Right lung (tissue), 10 donors: ENCODE measurements at places on chromosomes 5 and 9. TPM values are rescaled to one million over a fixed set of nuclear protein-coding genes. Genes with fewer than 3 reads are reported as not detected.

Gene RCL1
- polyA plus RNA-seq = 19.7 TPM

Gene TMEM252
- polyA plus RNA-seq = 2.2 TPM

Gene DMRTA1
- polyA plus RNA-seq = 2.5 TPM

Gene CBY3
- 0.49 TPM for polyA plus RNA-seq

Gene SOX30
- 0.18 TPM for polyA plus RNA-seq

Gene HMHB1
- polyA plus RNA-seq = not detected

Gene C9
- 0.15 TPM for polyA plus RNA-seq

Gene PTPRD
- 130 TPM for polyA plus RNA-seq

Gene GLRA1
- 0.09 TPM for polyA plus RNA-seq
